ENCODE measurements at places on chromosomes 7 and 10. TPM values are rescaled to one million over a fixed set of nuclear protein-coding genes. Genes with fewer than 3 reads are reported as not detected.

The PLXDC2 gene
- total RNA-seq = 5.5 TPM

The CLDN15 gene
- 2.4 TPM for total RNA-seq

The UBE2D1 gene
- 19.0 TPM for total RNA-seq

The SYNPO2L gene
- total RNA-seq = not detected

The LIPK gene
- 0.21 TPM for total RNA-seq

Data from nasal cavity respiratory epithelium epithelial cell of viscerocranial mucosa (primary cell).